ENCODE measurements at places on chromosomes 7 and 10.

DNA sequence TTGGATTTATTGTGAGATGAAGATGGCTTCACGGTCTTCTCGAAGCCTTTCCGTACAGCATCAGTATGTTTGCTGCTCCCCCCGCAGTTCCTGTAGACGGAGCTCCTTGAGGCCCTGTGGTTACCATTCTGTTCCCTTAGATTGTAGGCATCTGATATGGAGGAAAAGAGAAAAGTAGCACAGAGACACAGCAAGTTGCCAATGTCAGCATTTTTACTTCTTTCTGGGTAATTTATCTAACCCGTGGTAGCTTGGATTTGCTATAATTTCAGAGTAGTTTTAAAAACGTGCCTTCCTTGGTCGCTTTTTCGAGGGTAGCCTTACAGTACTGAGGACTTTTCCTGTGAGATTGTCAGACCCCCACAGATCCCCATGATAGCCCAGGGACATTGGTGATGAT, 37.5 kb downstream of the WDR37 start:
- DNase-seq: no peak

GRCh38 chr7:150503581-150503980, 11.1 kb upstream of the GIMAP7 start:
- no peak for DNase-seq

GRCh38 chr7:55198634-55199392, 166.3 kb upstream of the LANCL2 start:
- DNase-seq: no peak

DNA sequence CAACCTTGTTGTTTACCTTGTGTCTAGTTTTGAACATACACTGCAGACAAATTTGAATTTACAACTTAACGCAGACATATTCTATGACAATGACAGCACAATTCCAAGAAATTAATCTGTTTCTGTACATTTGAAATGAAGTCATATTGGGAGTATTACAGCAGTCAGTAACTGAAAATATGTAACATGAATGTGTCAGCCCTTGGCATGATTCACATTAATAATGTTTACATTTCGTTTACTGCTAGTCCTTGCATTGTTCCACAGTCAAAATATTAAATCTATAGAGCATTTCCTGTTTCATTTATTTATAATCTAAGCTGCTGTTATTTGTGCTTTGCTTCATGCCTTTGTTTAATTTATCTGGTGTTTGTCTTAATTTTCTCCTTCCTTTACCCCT, 80.4 kb downstream of the NOC3L start:
- no peak for DNase-seq

DNA sequence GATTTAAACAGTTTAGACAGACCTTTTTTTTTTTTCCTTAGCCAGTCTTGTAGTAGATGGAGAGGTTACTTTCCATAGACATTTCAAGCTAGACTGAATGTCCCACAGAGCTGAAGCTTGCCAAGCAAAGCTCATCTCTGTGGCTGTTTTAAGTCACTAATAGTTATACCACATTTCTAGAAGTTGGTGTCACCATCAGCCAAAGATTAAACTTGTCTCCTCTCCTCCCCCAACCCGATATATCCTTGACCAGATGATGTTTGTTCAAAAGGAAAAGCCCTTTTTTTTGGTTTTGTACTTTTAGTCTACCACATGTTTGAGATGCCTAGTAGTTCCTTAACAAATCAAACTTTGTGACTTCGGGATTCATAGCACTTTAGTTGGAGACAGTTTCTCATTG, 66.1 kb downstream of the ADD3 start:
- peak; percentile 55 for DNase-seq

DNA sequence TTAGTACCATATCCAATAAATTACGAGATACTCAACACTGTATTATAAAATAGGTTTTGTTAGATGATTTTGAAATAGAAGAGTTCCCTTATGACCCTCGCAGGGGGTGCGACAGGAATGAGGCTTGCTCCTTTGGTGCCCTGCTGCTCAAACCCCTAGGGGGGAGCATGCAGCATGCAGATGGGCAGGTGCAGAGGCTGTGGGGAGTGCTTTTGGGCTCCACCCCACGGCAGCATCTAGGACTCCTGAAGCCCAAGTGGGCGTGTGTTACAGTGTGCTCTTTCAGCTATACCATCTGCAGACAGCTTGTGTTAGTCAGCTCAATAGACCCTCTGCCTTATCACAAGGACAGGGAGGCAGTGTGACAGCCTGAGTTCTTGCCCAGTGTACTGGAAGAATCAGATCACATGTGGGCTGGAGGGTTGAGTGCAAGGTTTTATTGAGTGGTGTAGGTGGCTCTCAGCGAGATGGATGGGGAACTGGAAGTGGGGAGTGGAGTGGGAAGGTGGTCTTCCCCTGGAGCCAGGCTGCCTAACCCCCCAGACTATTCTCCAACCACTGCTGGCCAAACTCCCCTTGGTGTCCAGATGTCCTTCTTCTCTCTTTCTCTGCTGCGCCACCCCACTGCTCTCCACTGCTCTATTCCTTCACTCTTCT, 3.1 kb upstream of the MRC1 start:
- DNase-seq: no peak

GRCh38 chr7:54960517-54960916, 58.3 kb upstream of the EGFR start:
- DNase-seq: peak; percentile 19

- no peak for DNase-seq
Measured at GRCh38 chr7:158520825-158521224, 66.8 kb downstream of the PTPRN2 start.

GRCh38 chr7:94057955-94058354, 53.8 kb upstream of the BET1 start:
- no peak for DNase-seq

DNA sequence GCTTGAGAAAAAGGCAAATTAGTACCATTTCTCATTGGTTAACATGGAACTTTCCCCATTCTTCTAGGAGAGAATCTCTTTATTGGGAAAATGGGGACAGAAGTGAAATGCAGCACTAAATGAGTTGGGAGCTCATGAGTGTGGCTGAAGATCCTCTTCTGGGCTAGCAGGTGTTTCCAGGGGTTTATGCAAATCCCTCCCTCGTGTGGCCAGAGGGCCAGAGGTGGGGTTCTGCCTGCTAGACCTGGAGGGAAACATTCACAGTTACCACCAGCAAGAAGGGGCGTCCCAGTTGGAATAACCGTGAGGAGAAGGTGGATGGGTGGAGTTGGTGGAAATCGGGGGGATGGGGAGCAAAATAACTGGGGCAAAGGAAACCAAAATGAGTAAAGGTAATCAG, 235.9 kb downstream of the KLF6 start:
- no peak for DNase-seq

DNA sequence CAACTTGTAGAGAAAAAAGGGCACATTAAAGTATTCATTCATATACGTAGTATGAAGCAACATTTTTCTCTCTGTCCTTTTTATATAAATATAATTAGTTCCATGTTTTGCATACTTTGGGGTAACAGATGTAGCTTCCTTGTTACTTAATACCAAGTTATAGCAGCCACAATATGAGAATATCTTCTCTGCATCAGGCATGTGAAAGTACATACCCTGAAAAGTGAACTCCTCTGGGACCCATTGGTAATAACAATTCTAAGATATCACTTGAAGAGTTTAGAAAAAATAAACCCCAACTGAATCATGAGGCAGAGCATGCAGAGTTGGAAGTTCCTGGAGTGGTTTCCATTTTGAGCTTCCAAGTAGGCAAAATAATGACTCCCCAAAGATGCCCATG, 2.4 kb upstream of the CRPPA start:
- peak; percentile 71 for DNase-seq

DNA sequence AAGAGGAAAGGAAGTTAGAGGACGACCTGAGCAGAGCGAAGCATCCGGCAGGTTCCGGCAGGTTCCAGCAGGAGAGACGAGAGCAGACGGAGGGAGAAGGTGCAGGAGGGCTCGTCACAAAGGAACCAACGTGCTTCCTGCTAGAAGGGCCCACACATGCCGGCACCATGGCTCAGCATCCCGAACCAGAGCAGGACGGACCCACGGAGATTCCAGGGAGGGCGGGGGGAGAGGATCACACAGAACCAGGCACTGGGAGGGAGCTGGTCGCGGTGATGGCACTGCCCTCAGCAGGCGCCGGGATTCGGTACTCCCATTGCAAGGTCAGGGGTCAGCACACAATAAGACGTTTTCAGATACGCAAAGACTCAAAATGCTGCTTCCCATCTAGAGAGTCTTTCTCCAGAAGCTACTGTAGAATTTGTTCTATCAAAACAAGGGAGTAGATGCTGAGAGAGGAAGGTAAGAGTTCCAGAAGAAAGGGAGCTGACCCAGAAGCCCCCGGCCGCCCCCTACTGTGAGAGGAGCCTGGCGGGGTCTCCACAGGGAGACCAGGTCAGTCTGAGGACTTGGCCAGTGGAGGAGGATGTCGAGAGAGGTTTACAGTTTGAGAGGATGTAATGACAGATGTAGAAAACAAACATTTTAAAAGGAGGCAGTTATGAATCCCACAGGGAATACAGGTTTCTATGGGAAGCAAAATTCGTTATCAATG, 23.6 kb upstream of the PWWP2B start:
- no peak for DNase-seq

DNA sequence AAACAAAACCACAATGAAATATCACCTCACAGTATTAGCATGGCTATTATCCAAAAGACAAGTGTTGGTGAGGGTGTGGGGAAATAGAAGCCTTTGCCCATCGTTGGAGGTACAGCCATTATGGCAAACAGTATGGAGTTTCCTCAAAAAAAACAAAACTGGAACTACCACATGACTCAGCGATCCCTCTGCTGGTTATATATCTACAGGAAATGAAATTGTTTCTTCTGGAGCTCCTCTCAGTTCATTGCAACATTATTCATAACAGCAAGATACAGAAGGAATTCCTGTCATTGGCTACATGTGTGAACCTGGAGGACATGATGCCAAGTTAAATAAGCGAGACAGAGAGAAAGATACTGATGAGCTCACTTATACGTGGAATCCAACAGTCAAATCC, 2.4 kb upstream of the UBE3C start:
- DNase-seq: peak; percentile 84

DNA sequence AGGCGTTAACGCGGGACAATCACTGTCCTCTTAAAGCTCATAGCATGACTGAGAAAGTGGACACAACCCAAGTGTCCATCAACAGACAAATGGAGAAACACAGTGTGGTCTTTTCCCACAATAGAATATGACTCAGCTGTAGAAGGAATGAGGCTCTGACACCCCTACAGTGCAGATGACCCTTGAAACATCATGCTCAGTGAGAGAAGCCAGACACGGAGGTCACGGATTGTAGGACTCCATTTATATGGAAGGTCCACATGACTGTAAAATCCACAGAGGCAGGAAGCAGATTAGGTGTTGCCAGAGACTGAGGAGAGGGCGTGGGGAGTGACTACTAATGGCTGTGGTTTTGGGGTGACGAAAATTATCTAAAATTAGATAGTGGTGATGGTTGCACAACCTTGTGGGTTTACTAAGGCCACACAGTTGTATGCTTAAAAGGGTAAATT, 6.1 kb upstream of the NCAPG2 start:
- peak; percentile 43 for DNase-seq

- DNase-seq: peak; percentile 91
Measured at GRCh38 chr10:119449760-119450461, 92.6 kb downstream of the RGS10 start.

DNA sequence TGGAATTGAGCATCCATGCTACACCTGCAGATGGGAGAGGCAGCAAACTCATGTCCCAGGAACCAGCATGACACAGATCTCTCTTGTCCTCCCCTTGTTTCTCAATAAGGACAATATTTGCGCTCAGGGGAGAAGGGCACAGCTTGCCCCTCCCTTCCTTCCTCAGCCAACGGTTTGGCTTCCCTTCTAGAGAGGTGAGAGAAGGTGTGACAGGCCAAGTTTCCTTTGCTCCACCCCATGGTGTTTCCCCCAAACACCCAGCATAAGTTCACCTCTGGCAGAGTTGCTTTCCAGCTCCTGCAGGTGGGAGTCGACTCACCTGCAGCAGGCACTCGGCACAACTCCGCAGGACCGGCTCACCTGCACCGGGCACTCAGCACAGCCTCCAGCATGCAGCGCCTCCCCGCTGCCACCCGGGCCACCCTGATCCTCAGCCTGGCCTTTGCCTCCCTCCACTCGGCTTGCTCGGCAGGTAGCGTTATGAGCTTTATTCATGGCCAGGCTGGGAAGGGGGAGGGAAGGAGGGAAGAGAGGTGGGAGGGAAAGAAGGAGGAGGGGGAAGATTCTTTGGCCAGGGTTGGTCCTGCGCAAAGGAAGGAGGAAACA, at the start of the genes ATP6V0A4 and TMEM213:
Gene ATP6V0A4, minus strand, starts transcription at position 482 of the 606 bp plus-strand sequence. CDS start 26,949 bp downstream, outside the sequence.
Gene TMEM213, plus strand, starts transcription at position 280 of the 606 bp plus-strand sequence. Its CDS starts 111 bp downstream, at position 391.
- DNase-seq: no peak

DNA sequence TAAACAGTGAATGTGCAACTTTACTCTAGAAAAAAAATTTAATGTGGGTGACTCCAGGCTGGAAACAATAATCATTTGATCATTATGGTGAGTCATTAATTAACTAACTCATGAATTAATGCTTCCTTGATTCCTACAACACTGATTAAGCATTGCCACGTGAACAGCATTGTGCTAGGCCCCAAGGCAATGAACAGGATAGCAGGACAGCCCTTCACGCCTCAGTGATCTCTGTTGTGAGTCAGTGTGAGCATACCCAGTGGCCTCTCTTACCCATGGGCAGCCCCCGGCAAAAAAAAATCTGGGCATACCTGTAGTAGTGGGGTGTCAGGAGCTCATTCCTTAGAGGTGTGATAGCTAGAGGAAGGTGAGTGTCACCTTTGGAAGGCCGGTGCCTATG, 76.0 kb downstream of the DENND2A start:
- DNase-seq: peak; percentile 17

- peak; percentile 99 for DNase-seq
Measured at GRCh38 chr10:12333380-12334185, 15.8 kb upstream of the CAMK1D start.

GRCh38 chr10:125442856-125443540, 240.0 kb downstream of the TEX36 start:
- peak; percentile 48 for DNase-seq

- no peak for DNase-seq
Measured at GRCh38 chr10:122331615-122332446, 42.7 kb upstream of the PLEKHA1 start.

DNA sequence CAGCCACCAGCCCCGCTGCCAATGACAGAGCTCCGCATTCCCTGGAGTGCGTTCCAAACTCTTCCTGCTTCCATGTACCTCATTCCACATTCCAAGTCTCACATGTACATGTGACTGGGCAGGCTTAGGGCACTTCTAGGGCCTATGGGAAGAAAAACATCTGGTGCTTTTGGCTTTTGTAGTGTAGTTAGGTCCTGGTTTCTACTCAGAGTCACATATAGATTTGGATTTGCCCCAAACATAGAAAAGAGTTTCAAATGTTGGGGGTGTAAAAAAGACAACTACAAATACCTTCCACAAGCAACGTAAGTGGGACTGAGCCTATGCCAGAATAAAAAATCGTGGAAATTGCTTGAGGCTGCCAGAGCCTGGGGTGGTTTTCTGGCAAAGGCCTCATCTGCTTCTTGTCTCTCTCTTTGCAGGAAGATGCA, 84.1 kb downstream of the ZNF467 start:
- no peak for DNase-seq

DNA sequence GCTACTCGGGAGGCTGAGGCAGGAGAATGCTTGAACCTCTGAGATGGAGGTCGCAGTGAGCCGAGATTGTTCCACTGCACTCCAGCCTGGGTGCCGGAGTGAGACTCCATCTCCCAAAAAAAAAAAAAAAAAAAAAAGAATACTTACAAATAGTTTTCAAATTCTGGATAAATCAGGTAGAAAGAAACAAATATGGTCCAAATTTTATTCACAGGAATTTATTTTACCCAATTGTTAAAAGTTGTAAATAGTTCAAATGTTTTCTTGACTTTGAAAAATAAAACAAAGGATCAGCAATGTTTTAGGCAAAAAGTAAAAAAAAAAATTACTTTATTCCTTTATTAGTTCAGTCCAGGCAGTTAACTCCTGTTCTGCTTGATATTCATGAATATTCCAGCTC, 172.9 kb upstream of the NAMPT start:
- no peak for DNase-seq

All from fibroblast of upper back skin (primary cell).